Chondrocyte (in vitro differentiated cells): ENCODE measurements at places on chromosomes 2 and 18. TPM values are rescaled to one million over a fixed set of nuclear protein-coding genes. Genes with fewer than 3 reads are reported as not detected.

DNA sequence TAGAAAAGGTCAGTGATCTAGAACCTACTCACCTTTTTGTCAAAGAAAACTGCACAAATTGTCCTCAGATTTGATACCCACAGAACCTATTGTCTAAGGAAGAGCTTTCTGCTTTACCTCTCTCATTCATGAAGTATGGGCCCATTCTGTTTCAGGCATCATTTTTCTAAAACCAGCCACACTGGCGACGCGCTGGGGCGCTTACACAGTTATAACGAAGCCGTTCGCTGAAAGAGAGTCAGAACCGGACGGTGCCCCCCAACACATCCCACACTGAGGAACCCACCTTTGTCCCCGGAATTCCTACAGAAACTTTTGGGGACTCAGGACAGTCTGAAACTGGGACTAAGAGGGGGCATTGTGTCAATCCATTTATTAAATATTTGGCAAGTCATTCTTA is 206.3 kb upstream of the HAAO start:
- peak; percentile 30 for DNase-seq

The MARCO gene
- total RNA-seq = not detected in 3 replicates

The MOGAT1 gene
- total RNA-seq = not detected in 3 replicates

The KCNG3 gene
- 0.05 TPM in 1 of 3 replicates, not detected in the others for total RNA-seq

DNA sequence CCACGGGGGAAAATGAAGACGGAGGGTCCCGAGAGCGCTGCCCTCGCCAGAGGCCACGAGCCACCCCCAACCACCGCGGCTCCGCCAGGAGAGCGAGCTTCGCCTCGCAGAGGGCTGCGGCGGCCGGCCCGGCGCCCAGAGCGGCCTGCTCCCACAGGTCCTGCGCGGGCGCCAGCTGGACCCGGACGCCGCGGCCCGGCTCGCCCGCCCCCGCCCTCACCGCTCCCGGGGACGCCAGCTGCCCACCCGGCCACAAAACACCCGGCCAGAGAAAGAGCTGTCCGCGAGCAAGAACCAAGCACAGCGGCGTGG is 709 bp downstream of the PTPN2 start:
- DNase-seq = no peak

- no peak for DNase-seq
Measured at GRCh38 chr2:230913406-230914143, 11.5 kb downstream of the GPR55 start.
